ENCODE measurements at places on chromosomes 5 and 9.

- DNase-seq: no peak
Observed at GRCh38 chr5:141094481-141095262, at the start of gene PCDHB2. Gene PCDHB2 (plus strand): TSS chr5:141094615. CDS start chr5:141094791, 176 bp downstream.

- DNase-seq: no peak
Observed at GRCh38 chr5:133086366-133086875, 34.6 kb downstream of the HSPA4 start.

- no peak for DNase-seq
Observed at GRCh38 chr5:106152569-106152968, 1518.2 kb downstream of the EFNA5 start.

DNA sequence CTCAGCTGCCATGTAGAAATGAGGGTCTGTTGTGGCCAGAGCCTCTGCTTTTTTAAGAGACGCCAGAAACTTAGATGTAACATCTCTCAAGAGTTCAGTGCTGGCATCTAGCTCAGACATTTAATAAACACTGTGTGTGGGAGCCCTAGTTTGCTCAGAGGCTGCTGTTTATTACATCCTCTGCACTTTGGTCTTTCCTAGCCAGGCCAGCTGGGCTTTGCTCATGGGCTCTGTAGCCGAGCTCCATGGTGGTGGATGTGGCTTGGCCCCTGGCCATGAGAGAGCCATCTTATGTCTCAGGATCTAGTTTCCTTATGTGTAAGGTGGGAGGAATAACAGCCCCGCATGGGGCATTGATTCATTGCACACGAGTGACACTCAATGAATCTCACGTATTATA, 30.0 kb downstream of the ARHGEF37 start:
- DNase-seq: no peak

DNA sequence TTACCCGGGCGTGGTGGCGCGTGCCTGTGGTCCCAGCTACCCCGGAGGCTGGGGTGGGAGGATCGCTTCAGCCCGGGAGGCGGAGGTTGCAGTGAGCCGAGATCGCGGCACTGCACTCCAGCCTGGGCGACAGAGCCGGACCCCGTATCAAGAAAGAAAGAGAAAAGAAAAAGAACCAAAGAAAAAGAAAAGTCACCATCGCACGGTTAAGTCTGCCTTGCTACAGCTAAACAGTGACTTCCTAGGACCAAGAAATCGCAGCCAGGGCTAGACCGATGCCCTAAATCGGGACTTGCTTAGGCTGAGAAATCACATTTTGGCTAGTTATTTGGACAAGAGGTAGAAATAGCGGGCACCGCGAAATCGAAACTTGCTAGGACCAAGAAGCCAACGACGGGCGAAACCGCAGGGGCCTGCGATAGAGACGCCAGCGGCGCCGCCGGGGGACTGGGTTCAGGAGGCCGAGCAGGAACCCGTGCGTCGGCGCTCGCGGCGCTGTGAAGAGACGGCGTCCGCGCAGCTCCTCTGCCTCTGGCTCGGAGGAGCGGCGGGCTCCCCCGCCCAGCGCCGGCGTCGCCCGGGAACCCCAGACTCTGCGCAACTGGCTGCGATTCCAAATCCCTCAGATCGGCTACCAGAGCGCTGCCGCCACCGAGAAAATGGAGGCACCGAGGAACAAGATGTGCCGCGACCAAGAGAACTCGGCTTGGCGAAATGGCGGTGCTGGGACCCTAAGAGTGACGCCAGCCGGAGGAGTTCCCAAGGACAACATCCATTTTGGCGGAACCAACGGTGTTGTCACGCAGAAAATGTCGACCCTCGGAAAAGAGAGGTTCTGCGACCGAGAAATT, 26.1 kb upstream of the ANXA2R start:
- peak; percentile 80 for DNase-seq

DNA sequence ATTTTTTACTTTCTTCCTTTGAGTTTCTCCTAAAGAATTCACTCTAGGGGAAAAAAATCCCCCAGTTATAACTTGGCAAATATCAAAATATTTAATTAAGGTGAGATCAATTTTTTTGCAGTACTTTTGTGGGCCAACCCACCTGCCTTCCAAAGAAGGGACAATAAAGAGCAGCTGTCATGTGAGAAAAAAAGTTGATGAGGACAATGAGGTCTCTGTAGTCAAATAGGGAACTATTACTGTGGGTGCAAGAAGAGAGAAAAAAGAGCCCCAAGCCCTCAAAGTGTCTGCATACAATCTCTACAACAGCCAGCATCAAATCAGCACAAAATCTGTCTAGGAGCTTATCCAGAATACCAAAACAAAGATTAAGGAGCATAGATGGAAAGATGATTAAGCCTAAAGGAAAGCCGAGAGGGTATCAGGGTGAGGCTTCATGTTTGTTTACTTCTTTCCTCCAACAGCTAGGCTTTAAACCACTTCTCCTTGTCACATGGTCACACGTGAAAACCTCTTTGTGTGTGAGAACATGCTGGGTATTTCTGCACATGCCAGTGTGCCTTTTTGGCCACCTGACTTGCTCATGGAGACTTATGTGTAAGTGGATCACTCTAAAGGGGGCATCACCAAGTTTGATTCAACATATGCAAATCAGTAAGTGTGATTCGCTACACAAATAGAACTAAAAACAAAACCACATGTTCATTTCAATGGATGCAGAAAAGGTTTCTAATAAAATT, 19.2 kb upstream of the FYB1 start:
- no peak for DNase-seq

GRCh38 chr9:4309806-4310205, 9.9 kb upstream of the GLIS3 start:
- no peak for DNase-seq

GRCh38 chr5:55159763-55160492, at the start of gene GPX8:
Gene GPX8 (plus strand): TSS chr5:55160171. CDS start chr5:55160193, 22 bp downstream.
- DNase-seq: peak; percentile 97

- DNase-seq: no peak
Observed at GRCh38 chr9:3698531-3698930, 172.7 kb upstream of the RFX3 start.

DNA sequence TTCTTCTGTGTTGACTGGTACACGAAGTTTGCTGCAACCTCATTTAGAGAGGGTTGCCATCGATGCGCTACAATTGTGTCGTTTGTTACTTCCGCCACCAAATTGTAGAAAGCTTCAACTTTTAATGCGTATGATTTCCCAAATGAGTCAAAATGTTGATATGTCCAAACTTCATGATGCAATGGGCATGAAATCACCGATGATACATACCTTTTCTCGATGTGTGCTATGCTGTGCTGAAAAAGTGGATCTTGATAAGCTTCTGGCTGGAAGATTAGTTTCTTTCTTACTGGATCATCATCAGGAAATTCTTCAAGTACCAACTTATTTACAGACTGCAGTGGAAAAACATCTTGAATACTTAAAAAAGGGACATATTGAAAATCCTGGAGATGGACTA, 65.7 kb downstream of the TMEM38B start:
- DNase-seq: no peak

- no peak for DNase-seq
Observed at GRCh38 chr9:87054999-87055686, 107.8 kb upstream of the GAS1 start.

GRCh38 chr9:123318961-123319421, 37.0 kb upstream of the CRB2 start:
- DNase-seq: peak; percentile 70

DNA sequence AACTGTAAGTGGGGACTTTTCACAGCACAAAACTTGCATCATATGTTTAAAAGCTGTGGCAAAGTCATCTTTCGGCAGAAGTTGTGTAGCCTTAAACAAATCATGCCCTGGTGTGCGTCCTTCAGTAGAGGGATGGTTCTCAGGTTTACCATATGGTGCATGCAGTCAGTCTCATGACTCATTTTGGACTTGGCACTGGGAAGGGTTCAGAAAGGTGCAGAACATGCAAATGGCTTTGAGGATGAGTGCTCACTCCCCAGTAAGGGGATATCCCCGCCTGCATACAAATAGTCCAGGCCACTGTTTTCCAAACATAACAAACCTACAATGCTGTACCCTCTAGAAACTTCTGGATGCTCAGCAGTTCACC, 260.3 kb downstream of the NDUFS4 start:
- DNase-seq: no peak

DNA sequence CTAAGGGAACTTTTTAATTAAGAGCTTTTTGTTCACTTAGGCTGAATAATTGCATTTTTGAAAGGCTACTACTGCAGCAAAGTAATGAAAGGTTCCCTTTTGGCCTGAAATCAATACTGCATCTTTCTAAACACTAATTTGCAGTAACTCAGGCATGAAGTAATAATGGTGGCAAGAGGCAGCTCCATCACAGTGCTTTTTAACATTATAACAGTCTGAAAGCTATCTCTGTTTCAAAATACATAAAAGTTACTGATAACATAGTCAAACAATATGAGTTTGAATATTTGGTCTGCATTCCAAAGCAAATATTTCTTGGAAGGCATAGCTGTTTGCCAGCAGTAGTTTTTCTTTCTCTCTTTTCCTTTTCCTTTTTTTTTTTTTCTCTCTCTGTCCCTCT, 113.4 kb downstream of the FBN2 start:
- DNase-seq: peak; percentile 54

DNA sequence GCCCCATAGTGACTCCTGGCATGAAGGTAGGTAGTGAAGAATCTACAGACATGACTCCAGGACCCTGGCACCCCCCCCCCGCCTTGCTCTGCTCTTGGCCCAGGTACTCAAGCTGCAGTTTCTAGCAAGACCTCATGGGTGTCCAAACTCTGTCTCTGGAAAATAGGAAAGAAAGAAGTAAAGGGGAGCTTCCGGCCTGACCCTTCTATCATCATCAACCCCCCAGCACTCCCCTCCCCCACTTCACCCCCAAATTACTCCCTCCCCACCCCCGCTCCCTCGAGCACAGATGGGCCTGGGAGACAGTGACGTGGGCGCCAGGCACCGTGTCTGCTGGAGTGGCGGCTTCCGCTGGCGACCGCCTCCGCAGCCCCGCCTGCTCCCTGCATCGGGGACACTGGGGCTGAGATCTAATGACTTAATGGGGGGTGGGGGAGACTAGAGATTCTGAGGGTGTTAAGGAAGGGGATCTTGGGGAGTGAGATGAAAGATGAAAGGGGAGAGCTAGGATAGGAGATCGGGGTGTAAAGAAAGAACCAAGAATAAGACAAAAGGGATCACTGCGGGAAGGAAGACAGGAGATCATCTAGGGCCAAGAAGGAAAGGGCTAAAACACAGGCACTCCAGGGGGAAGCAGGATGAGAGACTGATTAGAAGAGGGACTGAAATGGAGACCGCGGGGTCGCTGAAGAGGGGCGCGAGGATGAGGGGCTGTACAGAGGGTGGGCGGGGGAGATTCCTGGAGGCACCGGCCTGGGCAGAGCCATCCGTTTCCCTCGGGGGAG, 1.1 kb upstream of the DNAJB5 start:
- DNase-seq: no peak

DNA sequence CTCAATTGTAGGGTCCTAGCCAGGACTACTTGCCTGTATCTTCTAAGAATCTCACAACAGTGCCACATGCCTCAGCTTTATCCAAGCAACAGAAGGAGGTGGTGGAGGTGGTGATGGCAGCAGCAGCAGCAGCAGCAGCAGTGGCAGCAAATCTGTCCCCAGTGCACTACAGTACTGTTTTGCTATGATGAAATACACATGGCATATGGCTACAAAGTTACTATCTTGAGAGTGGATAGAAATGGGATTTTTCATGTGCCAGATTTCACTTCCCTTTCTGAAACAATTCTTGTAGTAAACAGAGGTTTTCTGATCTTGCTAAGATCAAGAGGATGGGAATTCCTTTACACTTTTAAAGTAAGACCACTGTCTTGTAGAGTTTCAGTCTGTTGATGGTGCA, 8.1 kb upstream of the CYSTM1 start:
- no peak for DNase-seq

GRCh38 chr5:73591102-73591695, 25.7 kb downstream of the UTP15 start:
- peak; percentile 85 for DNase-seq

DNA sequence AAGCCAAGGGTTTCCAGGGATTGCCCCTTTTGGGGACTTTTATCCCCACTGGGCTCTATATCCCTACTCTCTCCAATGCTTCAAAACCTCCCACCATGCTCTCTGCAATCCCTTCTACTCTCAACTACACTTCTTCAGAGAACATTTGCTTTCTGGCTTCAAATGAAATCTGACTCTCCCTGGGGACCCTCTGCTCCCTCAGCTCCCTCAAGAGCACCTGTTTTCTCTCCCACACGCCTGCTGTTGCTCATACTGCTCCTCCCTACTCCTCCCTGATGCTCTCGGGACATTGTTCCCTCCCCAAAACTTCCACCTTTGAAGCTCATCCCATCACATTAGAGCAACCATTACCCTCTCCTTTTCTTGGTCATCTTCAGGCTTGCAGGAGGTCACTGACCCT, 344.9 kb downstream of the CDK5RAP2 start:
- no peak for DNase-seq

DNA sequence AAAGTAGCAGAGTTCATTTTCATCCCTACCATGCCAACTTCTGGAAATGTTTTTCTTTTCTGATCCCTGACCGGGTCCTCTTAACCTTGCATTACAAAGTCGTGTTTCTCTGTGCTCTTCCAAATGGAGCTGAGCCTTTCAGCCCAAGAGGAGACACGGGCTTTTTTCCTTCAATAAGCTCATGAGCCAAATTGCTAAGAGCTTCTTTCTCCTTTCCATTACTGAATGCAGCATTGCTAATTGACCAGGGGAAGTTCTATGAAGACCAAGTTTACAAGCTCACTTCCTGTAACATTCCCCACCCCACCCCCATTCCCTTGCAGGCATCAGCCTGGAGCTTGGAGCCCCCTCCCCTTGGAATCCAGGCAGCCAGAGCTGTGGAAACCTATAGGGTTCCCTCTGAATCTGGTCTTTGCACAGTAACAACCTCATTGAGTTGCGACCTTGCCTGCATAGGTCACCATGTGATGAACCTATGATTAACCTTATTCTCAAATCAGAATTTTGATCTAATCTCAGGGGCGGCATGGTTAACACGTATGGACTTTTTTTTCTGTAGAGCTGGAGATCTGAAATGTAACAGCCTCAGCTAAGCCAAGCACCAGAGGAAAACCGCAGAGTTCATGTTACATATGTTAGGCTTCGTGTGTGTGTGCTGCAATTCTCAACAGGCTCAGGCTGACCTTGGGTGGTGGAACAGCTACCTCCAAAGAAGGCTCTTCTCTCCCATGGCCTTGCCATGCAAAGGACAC, 395.7 kb upstream of the ZNF462 start:
- peak; percentile 35 for DNase-seq

GRCh38 chr9:22650946-22651345, 204.3 kb downstream of the DMRTA1 start:
- no peak for DNase-seq

GRCh38 chr5:14872070-14872989, 752 bp upstream of the ANKH start:
- DNase-seq: peak; percentile 63

DNA sequence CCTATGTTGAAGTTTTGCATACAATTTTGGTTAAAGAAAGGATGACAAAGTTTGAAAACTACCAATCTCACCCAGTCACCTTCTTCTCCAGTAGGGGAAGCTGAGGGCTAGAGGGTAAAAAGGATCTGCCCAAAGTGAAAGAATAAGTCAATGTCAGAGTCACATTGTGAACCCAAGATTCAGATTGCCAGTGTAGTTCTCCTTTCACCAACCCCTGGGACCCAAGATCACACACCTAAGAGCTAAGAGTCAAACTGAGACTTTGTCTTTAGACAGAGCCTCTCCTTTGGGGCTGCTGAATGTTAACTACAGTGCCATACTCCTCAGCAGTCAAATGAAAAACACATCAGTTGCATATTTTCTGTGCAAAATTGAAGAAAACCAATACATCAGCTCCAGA, 210.6 kb downstream of the ATP10B start:
- no peak for DNase-seq

GRCh38 chr5:84425365-84425881, 40.7 kb upstream of the EDIL3 start:
- no peak for DNase-seq
